ENCODE measurements at places on chromosomes 7 and 10.

GRCh38 chr10:5317547-5318107, 47.1 kb upstream of the UCN3 start:
- peak; percentile 70 for DNase-seq

GRCh38 chr10:32298075-32298812, 48.7 kb downstream of the EPC1 start:
- DNase-seq = peak; percentile 85

DNA sequence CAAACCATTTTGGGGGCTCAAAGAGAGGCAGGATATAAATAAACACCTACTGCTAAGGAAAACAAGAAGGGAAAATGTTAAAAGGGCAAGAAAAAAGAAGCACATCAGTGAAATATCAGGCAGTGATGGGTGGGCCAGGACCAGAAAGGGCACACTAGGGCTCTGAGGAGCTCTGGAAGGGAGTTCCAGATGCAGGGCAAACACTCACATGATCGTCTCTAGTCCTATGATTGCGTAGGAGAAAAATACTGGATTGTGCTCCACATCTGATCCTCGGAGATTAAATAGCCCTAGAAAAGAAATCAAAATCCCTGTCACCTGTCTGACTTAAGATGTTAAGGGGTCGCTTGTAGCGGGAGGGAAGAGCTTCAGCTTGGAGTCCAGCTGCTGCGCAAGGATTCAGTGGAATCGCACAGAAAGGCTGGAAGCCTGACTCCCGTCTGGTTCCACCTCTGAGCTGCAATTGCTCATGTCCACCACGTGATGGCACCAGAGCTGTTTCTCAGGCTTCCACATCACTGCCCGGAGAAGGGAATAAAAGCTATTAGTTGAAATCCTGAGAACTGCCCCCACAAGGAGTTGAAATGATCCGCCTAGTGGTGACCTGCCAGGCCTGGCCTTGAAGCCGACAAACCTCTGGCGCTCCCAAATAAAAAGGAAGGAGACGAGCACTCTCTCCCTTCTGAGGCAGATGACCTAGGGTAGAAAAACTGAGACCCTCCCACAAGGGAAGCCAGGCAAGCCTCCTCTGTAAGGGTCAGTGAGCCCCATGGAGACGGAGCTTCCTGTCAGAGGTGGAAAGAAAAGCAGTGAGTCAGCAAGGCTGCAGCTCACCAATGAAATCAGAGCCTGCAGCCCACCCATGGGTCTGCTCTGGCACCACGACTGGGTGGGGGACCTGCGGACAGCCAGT, 39.2 kb downstream of the XPNPEP1 start:
- DNase-seq = peak; percentile 93

GRCh38 chr7:3896169-3896765, 595.2 kb downstream of the SDK1 start:
- DNase-seq = no peak

- DNase-seq = peak; percentile 57
Observed at GRCh38 chr7:28481091-28481926, 69.0 kb downstream of the CREB5 start.

- peak; percentile 88 for DNase-seq
Observed at GRCh38 chr7:100049441-100050291, at the start of gene ZSCAN21. Gene ZSCAN21 (plus strand): TSS chr7:100049774. CDS start chr7:100057007, 7,233 bp downstream.

- no peak for DNase-seq
Observed at GRCh38 chr7:150947761-150948651, 30.1 kb downstream of the KCNH2 start.
